Stimulated activated CD4-positive, alpha-beta T cell treated with anti-CD3 and anti-CD28 coated beads, Interleukin-12 subunit alpha, Interleukin-12 subunit beta, amount 100 ng/mL, for 4 hours (primary cell): ENCODE measurements at places on chromosomes 6 and 20.

DNA sequence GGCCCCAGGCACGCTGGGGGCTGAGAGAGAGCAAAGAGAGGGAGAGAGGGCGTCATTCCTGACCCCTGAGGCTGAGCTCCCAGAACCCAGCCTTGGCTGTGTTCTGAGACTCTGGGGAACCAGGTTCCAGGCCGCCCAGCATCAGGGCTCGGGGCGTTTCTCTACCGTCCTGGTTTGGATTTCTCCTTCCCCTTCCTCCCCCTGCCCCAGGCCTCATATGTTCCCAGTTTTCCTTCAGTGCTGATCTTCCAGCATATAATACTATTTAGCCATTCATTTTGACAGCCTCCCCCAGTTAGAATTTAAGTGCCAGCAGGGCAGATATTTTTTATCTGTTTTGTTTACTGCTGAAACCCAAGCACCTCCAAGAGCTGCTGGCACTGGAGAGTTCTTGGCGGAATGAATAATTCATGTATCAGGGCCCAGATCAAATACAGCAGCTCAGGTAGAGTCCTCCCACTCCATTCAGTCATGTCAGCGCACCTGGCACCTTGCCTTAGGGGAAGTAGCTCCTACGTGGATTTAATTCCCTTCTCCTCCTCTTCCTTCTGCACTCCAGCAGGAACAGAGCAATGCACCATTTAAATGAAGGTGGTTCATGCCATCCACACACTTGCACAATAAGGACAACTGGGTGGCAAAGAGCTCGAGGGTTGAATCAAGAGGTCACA is 23.4 kb upstream of the FRMD1 start:
- no peak for DNase-seq

DNA sequence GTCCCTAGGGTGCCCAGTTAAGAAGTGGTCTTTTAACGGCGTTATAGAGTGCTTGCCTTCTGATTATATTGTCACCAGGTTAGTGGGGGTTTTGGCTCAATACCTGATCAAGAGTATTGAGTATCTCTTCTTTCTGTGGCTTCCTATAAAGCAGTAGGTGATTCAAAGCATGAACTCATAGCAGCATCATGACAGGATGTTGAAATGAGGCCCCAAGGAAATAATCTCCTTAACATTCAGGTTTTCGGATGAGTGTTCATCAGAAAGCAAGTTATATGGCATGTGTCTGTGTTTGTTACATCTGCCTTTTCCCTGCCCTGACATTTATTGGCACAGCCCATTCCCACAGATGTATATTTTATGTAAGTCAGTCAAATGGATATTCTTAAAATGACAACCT is 301.0 kb downstream of the FARS2 start:
- DNase-seq, result no peak

GRCh38 chr20:41168281-41169161 is 31.2 kb downstream of the PLCG1 start:
- DNase-seq, result no peak

GRCh38 chr20:45320948-45321595 is 13.0 kb upstream of the MATN4 start:
- no peak for DNase-seq

GRCh38 chr6:18380158-18380836 is 6.9 kb upstream of the RNF144B start:
- DNase-seq, result no peak

GRCh38 chr6:28769626-28770402 is 154.0 kb downstream of the TRIM27 start:
- DNase-seq, result no peak

DNA sequence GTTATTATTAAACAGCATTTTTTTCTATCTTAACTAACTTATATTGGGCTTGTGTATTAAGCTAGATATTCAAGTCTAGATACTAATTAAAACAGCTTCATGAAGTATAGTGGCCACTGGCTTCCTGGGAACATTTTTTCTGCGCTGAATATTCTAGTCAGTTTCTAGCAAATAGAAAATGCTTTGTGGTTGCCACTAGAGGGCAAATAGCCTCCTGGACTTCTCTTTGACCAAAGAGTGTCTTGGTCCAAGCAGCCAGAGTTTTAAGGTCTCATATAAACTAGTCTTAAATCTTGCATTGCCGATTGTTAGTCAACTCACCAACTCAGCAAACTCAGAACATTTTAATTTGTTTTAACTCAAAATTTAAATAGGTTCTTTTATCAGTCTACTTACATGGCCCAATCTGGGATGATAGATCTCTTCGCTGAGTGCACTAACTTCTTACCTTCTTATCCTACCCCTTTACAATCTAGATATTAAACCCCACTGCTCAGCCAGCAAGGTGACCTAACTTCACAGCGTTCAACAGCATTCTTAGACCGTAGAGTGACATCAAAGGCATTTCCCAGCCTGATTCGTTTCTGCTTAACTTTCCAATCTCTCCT is 24.6 kb upstream of the ID4 start:
- DNase-seq, result no peak

DNA sequence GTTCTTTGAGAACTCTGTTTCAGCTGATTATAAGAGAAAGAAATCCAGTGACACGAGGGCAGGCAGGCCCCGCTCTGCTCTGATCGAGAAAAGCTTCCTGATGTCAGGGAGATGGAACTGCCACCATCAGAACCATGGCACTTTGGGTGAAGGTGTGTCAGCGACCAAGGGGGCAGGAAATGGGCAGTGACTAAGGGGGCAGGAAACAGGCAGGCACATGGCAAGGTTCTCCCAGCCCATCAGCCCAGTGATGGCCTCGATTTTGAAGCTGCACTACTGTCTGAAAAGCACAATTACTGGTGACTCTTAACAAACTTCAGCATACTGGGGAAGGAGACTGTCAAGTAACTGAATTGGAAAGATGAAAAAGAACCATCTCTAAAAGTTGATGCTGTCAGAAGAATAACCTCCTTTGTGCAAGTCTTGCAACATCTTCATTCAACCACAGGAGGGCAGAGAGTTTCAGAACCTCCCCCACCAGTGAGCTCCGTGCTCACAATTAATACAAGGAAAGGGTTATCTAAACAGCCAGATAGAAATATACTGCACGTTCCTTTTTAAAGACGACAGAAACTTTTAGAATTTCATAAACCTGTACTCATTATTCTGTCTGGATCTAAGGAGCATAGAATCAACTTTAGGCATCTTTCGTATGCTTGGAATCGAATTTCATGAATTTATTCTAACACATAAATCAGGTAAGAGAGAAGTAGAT is 39.1 kb downstream of the TMX4 start:
- no peak for DNase-seq

GRCh38 chr20:46894579-46894958 is at the start of gene EYA2:
TSS of gene EYA2 (plus strand) at chr20:46894843. CDS start at chr20:46990011, 95,168 bp downstream.
- DNase-seq, result no peak

GRCh38 chr6:129842881-129843409 is 18.2 kb downstream of the TMEM244 start:
- no peak for DNase-seq

GRCh38 chr20:48025051-48025515 is 239.8 kb upstream of the SULF2 start:
- no peak for DNase-seq

GRCh38 chr6:160069459-160069858 is 52.2 kb upstream of the SLC22A1 start:
- no peak for DNase-seq

DNA sequence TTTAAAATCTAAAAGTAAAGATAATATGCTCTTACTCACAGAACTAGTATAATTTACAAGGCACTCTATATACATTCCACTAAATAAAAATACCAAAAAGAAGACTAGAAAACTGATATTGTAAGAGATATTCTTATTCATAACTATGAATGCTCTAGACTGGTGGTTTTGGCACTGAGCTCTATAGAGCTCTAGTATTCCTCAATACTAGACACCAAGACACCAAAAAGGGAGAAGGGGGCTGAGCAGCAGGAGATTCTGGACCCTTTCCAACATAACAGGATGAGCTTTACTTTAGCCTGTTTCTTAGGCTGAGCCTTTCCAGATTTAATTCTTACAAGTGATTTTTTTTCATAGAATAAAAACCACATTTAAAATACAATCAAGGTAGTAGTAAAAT is 173.6 kb downstream of the COL21A1 start:
- DNase-seq, result no peak

DNA sequence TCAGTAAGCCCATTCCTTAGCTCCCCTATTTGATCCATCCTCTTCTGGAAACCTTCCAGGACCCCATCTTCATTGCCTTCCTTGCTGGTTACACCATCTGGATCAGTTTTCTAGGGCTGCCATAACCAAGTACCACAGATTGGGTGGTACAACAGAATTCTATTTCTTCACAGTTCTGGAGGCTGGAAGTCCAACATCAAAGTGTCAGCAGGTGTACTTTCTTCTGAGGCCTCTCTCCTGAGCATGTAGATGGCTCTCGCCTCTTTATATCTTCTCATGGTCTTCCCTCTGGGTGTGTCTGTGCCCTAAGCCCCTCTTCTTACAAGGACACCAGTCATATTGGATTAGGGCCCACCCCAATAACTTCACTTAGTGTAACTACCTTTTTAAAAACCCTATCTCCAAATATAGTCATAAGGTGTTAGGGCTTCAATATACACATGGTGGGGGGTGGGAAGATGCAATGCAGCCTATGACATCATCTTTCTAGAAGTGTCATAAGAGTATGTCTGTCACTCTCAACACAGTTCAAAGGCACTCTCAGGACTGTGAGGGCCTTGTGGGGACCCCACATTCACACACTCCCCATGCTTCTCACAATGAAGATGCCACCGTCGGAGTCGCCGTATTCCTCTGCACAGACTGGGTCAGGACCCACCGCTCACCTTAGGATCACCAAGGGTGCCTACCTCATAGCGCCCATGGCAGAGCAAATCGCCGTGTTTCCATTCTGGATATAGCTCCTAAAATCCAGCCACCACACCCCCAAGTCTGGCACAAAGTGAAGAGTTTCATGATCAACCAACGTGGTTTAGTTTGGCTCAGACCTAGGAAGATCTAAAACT is 12.2 kb upstream of the PRND start:
- DNase-seq, result no peak

DNA sequence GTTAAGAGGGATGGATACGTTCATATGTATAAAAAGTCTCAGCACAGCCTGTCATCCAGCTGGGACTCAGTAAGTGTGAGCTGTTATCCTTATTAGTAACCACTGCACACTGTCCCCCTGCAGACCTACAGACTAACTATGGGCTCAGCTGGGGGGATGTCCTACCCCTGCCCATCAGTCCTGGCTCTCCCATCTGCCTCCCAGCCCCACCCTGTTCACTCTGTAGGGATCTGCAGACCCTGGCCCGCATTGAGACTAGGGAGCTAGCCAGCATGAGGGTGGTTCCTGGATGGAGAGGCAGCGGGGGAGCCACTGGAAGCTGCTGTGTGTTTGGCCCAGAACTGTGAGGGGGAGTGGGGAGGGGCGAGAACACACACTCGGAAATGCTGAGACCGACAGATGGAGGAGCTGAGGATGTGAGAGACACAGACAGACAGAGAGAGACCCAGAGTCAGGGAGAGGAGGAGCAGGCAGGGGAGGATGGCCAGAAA is 17.1 kb downstream of the XKR7 start:
- DNase-seq, result no peak

DNA sequence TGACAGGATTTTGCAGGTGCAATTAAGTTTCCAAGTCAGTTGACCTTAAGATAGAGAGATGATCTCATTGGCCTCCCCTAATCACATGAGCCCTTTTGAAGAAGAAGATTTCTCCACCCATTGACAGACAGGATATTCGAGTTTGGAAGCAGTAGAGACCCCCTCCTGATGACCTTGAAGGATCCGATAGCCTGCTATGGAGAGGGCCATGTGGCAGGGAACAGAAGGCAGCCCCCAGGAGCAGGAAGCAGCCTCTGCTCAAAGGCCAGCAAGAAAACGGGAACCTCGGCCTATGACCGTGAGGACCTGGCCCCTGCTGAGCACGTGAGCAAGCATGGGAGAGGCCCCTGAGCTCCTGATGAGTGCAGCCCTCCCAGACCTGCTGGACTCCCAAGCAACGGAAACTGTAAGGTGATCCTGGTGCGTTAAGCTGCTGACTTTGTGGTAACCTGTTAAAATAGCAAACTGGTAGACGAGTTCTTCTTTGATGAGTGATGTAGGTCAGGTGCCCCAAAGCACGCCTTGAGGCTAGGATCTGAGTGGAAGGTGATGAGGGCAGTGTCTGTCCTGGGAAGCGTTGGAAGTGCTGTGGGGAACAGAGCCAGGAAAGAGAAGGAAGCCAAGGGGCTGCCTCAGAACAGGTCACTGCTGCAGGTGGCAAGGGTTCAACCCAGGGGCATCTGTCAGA is 18.5 kb upstream of the TUBB2A start:
- no peak for DNase-seq

DNA sequence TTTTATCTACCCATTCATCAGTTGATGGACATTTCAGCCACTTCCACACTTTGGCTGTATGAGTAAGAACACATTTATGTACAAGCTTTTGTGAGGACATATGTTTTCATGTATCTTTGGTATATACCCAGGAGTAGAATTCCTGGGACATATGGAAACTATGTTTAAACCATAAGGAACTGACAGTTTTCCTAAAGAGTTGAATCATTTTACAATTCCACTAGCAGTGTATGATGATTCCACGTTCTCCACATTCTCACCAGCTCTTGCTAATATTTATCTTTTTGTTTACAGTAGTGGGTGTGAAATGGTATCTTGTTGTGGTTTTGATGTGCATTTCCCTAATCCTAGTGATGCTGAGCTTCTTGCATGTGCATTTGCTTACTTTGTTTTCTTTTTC is 338.1 kb downstream of the PLCB1 start:
- no peak for DNase-seq

GRCh38 chr6:121522265-121522664 is 86.8 kb downstream of the GJA1 start:
- no peak for DNase-seq

- no peak for DNase-seq
These were observed 87.4 kb downstream of the GJA1 start for GRCh38 chr6:121522771-121523386.
